Endothelial cell (in vitro differentiated cells): ENCODE measurements at places on chromosomes 13 and 19.

GRCh38 chr13:51923983-51924539 lies 62.3 kb downstream of the CCDC70 start:
- H3K27ac ChIP-seq = no peak overlapping the region
- H3K4me3 ChIP-seq = no peak overlapping the region
- peaks cover 8% of the 10 kb centered on the region for H3K4me1 ChIP-seq
- DNase-seq = peak; percentile 35
- peaks cover 23% of the 10 kb centered on the region for H3K36me3 ChIP-seq

DNA sequence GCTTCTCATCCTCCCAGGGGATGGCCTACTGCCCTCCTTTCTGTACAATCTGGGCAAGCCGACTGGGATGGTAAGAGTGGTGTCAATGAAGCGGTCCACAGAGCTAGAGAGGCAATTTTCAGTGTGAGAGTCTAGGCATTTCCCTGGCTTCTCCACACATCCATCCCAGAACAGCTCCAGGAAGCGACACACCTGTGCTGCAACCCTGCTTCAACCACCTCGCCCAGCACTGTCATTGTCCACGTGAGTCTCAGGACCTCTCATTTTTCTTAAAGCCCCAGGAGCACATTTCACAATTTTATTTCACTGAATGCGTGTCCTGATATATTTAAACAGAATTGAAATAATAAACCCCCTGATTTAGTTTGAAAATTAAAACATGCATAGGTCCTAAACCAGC lies 15.5 kb upstream of the UBL3 start:
- no peak for DNase-seq
- H3K27me3 ChIP-seq = peaks cover 1% of the 10 kb centered on the region
- H3K27ac ChIP-seq = no peak overlapping the region
- no peaks in the 10 kb centered on the region for H3K36me3 ChIP-seq
- H3K4me3 ChIP-seq = no peak overlapping the region

DNA sequence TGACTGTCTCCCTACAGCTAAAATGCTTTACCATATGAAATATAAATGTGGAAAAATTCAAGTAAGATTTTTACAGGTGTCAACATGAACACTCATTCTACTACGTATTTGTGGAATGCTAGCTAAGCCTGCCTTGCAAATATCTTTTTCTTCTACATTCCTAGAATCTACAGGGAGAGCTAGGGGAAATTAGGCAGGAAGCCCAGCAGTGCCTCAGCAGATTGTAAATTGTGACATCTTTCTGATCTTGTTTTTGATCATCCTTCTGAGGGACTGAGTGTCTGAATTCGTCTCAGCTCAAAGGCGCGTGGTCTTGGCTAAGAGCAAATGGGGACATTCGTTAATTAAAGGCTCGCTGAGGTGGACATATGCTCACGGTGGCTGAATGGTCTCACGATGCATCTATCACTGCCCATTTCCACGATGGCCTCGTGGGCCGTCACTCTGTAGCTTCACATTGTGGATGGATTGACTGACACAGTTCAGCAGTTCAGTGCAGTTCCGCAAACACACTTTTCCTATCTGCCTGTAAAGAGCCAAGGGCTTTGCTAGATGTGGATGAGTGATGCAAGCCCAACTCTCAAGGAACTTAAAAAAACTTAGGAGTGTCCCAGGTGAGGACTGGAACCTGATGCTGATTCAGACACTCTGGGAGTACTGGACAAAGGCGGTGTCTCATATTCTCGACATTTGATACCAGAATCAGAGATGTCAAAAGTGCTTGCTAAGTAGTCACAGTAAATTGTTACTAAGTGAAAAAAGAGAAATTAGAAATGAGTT lies 562.5 kb downstream of the EFNB2 start:
- H3K27ac ChIP-seq = no peak overlapping the region
- peaks cover 2% of the 10 kb centered on the region for H3K27me3 ChIP-seq
- H3K4me3 ChIP-seq = no peak overlapping the region
- H3K4me1 ChIP-seq = peaks cover 11% of the 10 kb centered on the region
- DNase-seq = no peak

DNA sequence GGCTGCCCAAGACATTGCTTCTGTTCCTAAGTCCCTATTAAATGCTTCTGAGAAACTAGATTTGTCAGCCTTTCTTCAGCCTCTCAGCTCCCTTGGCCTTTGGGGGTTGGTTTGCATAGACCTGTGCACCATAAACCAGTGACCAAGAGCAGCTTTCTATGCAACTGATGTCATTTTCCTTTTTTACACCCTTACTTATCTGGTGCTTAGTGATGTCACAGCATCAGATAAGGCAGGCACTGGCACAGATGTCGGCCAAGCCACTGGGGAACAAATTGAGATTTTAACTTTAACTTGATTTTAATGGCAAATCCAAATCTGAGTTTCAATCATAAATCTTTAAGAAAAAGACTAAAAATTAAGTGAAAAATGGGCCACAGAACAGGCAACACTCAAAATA lies 59.8 kb downstream of the RUBCNL start:
- H3K27me3 ChIP-seq = no peaks in the 10 kb centered on the region
- no peak overlapping the region for H3K4me3 ChIP-seq
- H3K27ac ChIP-seq = no peak overlapping the region
- no peak for DNase-seq
- no peaks in the 10 kb centered on the region for H3K36me3 ChIP-seq

GRCh38 chr13:105908586-105908985 lies 626.9 kb downstream of the EFNB2 start:
- no peak for DNase-seq
- H3K4me3 ChIP-seq = no peak overlapping the region
- H3K27me3 ChIP-seq = no peaks in the 10 kb centered on the region
- no peak overlapping the region for H3K27ac ChIP-seq
- no peaks in the 10 kb centered on the region for H3K4me1 ChIP-seq

DNA sequence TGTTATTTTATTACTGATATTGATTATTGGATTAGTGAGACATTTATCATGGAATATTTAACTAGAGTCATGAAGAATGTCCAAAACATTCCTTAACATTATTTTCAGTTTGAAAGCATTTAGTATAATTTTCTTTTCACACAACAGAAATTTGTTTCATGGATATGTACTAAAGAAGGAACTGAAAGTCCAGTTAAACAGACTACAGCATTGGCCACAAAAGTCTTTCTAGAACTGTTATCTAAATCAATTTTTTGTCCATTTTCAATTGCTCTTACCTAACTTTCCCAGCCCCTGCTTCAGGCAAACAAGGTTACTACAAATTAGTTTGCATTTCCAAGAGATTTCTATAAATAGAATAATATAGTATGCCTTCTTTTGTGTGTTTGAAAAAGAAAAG lies 1018.0 kb upstream of the PCDH20 start:
- no peak overlapping the region for H3K4me3 ChIP-seq
- no peak overlapping the region for H3K27ac ChIP-seq
- no peak for DNase-seq
- H3K4me1 ChIP-seq = no peaks in the 10 kb centered on the region
- H3K36me3 ChIP-seq = no peaks in the 10 kb centered on the region

DNA sequence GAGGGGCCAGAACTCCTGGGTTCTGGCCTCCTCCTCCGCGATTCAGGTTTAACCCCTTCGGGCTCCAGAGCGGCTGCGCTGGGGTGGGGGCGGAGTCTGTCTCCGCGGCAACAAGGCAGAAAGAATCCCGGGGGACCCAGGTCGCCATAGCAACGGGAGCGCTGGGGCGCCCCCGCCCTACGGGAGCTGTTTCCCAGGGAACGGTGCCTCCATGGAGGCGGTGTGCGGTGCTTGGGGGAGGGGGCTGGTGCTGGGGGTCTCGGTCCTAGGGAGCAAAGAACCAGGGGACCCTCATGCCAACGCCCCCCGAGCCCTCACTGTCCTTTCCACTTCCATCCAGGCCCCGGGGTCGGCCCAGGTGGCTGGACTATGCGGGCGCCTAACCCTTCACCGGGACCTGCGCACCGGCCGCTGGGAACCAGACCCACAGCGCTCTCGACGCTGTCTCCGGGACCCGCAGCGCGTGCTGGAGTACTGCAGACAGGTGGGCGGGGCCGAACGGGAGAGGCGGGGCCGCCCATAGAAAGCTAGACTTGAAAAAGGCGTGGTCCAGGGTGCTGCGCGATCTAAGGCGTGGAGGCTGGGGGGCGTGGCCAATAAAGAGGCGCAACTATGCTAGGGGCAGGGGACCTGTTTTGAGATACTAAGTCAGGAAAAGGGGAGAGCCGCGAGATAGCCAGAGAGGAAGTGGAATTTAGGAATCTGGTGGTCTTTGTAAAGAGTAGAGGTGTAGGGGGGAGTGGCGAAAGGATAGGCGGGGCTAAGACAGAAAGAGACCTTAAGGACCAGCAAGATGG lies 1.2 kb downstream of the APLP1 start:
- peaks cover 6% of the 10 kb centered on the region for H3K4me1 ChIP-seq
- DNase-seq = peak; percentile 74
- H3K36me3 ChIP-seq = peaks cover 7% of the 10 kb centered on the region
- H3K27ac ChIP-seq = peak overlapping the region; percentile 57
- peaks cover 32% of the 10 kb centered on the region for H3K27me3 ChIP-seq

DNA sequence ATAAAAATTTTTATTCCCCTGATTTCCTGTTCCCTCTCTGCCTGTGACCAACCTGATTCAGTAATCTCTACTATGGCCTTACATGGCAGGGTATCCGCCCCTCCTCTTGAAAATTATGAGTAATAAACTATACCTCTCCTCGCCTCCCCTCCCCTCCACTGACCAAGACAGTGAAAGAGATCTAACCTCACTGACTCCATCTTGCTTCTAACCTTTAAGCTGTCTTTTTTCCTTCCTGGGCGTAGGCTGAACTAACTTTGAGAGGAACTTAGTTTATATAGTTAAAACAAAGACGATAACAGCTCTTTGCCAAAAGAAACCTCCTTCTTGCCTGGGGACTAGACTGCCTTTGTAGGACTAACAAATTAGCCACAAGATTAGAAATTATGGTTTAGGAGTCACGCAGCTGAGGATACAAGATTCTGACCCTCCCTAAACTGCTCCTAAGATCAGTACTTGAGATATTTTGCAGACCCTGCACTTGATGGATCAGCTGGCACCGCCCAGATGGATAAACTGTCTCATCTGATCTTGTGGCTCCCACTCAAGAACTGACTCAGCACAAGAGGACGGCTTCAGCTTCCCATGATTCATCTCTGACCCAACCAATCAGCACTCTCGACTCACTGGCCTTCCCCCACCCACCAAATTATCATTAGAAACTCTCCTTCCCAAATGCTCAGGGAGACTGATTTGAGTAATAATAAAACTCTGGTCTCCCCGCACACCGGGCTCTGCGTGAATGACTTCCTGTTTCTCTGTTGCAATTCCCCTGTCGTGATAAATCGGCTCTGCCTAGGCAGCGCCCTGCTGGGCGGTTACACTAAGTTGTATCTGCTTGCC lies 187.1 kb downstream of the TDRD3 start:
- H3K4me3 ChIP-seq = no peak overlapping the region
- H3K4me1 ChIP-seq = peaks cover 3% of the 10 kb centered on the region
- no peaks in the 10 kb centered on the region for H3K36me3 ChIP-seq
- DNase-seq = no peak
- H3K27ac ChIP-seq = no peak overlapping the region

- no peaks in the 10 kb centered on the region for H3K36me3 ChIP-seq
- no peak overlapping the region for H3K4me3 ChIP-seq
- H3K27me3 ChIP-seq = peaks cover 2% of the 10 kb centered on the region
- H3K27ac ChIP-seq = no peak overlapping the region
These were observed 189.0 kb downstream of the LACC1 start for GRCh38 chr13:44068737-44069136.

- peak overlapping the region; percentile 89 for H3K27ac ChIP-seq
- H3K27me3 ChIP-seq = peaks cover 10% of the 10 kb centered on the region
- peaks cover 23% of the 10 kb centered on the region for H3K36me3 ChIP-seq
- H3K4me3 ChIP-seq = peak overlapping the region; percentile 90
These were observed 506 bp upstream of the AP1M1 start for GRCh38 chr19:16197188-16197621.

- no peak overlapping the region for H3K4me3 ChIP-seq
- no peaks in the 10 kb centered on the region for H3K27me3 ChIP-seq
- no peaks in the 10 kb centered on the region for H3K4me1 ChIP-seq
- H3K27ac ChIP-seq = no peak overlapping the region
- no peaks in the 10 kb centered on the region for H3K36me3 ChIP-seq
These were observed 372.1 kb downstream of the UQCRFS1 start for GRCh38 chr19:28840891-28841290.
